ENCODE measurements at places on chromosomes 7 and 10.
A peak's percentile ranks its signal among the peaks of the same experiment; 100 is the strongest.

DNA sequence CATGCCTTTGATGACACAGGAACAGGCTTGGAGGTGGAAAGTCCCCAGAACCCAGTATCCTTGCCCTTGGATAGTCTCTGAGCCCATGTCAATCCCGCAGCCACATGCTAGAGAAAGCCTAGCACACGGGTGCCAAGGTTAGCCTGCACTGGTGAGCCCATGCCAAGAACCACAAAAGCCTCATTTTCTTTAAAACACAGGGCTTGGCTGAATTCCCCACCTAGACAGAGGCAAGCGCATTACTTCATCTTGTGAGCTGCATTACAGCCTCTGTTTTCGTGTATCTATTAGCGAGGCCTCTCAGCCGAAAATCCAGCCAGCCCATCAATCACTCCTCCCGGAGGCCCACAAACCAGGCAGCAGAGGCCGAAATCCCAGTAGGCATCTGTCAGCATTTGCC, 314.9 kb upstream of the AUTS2 start:
- no peak for DNase-seq

DNA sequence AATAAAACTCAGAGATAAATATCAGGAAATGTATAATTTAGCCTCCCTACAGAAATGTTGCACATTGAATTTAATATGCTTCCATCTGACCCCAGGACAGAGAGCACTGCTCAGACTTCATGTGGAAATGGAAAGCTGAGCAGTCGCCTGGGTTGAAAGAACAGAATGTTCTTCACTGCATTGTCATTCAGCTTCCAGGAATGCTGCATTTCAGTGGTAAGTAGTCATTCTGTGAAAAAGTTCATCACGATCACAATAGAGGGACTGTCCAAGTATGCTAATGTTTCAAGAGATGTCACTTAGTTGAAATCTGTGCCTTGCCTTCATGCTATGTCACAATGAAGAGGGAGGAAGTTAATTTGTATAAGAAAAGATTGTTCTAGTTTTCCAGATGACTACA, 147.3 kb downstream of the NRCAM start:
- no peak for DNase-seq

- DNase-seq, result no peak
Observed at GRCh38 chr10:97733256-97733655, 3.7 kb upstream of the ZFYVE27 start.

GRCh38 chr10:29828440-29828894, 193.7 kb upstream of the SVIL start:
- no peak for DNase-seq

GRCh38 chr7:33909318-33909717, 4.0 kb downstream of the BMPER start:
- no peak for DNase-seq

DNA sequence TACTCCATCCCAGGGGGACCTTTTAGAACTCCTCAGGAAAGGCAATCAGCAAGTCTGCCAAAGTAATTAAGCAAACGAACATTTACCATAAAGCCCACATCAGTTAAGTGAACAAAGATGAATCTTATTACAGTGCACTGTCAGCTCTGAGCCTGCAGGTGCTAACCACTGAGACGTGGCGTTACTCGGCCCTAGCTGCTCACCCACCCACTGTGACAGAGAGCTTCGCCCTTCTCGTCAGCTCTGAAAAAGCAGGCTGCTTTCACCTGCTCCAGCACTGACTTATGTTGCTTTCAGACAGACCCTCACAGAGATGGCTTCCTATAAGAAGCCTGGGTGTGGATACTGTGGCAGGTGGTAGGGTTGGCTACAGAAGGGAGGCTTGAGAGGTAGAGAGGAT, 57.7 kb upstream of the KCNIP2 start:
- DNase-seq, result no peak

DNA sequence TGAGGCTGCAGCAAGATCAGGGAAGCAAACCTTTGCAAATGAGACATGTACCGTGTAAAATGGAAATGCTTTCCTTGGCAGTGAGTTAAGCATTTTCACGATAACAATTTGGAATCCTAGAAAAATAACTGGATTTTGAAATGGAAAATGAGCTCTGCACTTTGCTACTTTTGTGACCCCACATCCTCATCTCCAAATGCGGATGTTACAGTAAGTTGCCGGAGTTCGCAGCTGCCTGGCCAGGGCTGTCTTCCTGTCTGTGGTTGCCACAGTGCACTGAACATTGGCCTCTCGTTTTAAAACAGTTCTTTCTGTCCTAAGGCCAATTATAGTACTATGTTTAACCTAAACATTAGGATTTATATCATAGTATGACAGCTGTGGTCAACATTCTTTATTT, 136.2 kb upstream of the FZD8 start:
- no peak for DNase-seq

GRCh38 chr10:28411648-28412047, 108.8 kb upstream of the MPP7 start:
- DNase-seq, result no peak

GRCh38 chr10:97888641-97889262, 39.1 kb downstream of the GOLGA7B start:
- DNase-seq, result no peak

DNA sequence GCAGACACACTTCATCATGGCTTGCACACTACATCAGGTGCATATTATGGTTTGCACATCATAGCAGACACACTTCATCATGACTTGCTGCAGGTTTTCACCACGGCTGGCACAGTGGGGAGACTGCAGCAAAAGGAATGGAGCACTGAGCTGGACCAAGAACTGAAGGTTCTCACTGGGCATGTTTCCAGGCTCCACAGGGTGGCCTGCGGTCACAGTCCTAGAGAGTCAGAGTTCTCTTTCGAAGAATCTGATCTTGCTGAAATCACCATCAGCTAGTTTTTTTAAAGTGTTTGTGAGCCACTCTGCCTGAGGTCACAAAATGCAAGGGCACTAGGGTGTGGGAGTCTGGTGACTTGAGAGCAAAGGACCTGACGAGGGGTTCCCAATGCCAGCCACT, 140.4 kb upstream of the NPY start:
- no peak for DNase-seq

DNA sequence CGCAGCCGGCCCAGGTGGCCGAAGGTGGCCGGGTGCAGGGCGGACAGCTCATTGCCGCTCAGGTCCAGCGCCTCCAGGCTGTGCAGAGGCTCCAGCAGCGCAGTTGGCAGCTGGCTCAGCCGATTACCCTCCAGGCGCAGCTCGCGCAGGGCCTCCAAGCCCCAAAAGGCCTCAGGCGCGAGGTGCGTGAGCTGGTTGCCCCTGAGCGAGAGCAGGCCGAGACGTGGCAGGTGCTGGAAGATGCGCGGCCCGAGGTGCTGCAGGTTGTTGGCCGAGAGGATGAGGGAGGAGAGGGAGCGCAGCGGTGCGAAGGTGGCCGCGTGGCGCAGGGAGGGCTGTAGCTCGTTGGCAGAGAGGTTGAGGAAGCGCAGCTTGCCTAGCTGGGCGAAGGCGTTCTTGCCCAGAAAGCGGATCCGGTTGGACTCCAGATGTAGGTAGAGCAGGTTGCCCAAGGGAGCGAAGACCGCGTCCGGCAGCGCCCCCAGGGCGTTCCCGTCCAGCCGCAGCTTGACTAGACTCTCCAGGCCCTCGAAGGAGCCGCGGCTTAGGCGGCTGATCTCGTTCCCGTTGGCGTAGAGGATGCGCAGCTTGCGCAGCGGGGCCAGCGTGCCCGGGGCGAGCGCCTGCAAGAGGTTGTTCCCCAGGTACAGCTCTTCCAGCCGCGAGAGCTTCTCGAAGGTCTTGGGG, 923 bp downstream of the TRIL start:
- DNase-seq, result peak; percentile 56

GRCh38 chr7:157568106-157568769, 231.4 kb downstream of the DNAJB6 start:
- DNase-seq, result no peak

GRCh38 chr10:91220194-91220953, at the start of gene PCGF5:
Gene PCGF5 (plus strand): TSS chr10:91220663. CDS start chr10:91222872, 2,209 bp downstream.
- peak; percentile 97 for DNase-seq

- DNase-seq, result peak; percentile 65
Observed at GRCh38 chr7:155338632-155339320, 41.1 kb downstream of the INSIG1 start.

- DNase-seq, result no peak
Observed at GRCh38 chr7:128888756-128889095, 21.8 kb downstream of the KCP start.

DNA sequence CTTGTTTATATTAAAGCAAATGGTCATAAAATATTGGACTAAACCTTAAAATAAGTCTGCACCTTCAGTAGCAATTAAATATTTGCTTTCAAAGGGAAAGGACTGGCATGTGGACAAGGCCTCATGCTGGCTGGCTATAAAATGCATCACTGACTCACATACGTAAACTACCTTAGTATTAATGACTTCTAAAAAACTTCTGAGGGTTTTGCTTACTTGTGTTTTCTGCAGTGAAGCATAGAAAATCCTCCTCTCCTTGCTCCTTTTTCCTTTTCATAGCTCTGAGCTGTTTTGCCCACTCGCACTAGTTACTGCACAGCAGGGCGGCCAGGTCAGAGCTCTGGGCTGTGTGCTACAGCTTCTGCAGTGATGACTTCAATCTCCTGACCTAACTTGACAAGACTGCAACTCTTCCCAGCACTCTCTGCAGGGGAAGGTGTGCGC, 82.3 kb downstream of the CUL2 start:
- DNase-seq, result no peak

DNA sequence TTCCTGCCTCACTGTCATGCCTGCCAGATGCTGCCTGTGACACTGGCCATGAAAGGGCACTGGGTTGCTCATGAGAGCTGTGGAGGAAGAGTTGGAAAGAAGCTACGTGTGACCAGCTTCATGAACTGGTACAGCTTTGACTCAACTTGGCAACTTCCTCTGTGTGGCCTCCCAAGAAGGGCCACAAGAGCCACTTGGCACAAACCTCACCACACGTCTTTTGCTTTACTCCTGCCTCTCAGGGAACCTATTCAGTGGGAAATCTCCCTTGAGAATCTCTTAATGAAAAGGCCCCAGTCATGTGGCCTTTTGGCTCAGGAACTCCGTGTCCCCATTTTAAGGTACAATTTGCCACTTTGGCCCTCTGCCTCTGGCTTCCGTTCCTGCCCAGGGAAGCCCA, 54.5 kb downstream of the FRMD4A start:
- DNase-seq, result no peak

- DNase-seq, result no peak
Observed at GRCh38 chr7:107949443-107949935, 53.5 kb downstream of the LAMB1 start.

- DNase-seq, result no peak
Observed at GRCh38 chr7:87463982-87464381, 11.5 kb downstream of the ABCB4 start.

DNA sequence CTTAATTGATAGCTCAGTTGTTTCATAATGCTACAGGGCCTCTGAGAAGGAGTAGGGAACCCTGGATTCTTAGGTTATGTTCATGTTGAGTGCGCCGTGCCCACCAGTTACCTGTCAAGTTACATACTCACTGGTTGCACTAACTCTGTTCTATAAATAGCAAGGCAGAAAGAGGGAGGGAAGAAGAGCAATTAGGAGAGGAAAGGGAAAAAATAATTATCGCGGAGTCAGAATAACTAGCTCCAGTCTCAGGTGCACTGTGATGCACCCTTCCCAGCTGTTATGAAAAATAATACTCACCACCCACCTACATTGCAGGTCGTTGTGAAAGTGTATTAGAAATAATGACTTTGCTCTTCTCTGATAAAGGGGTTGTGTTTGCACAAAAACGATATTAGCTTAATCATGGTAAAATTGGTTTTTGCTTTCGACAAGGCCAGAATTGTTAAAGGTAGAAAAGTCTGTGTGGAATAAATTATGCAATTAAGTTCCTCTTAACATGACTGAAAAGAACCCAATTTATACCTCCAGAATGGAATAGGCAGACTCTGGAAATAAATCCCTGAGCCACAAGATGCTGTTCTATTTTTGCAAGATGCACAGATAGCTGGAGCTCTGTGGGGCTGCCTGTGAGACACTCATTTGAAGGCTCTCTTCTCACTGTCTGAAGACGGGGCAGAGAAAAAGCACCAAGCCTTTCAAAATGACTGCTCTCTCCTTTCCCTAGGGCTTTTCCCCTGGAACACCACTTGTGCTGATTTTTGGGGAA, 137.6 kb upstream of the PITRM1 start:
- DNase-seq, result no peak

DNA sequence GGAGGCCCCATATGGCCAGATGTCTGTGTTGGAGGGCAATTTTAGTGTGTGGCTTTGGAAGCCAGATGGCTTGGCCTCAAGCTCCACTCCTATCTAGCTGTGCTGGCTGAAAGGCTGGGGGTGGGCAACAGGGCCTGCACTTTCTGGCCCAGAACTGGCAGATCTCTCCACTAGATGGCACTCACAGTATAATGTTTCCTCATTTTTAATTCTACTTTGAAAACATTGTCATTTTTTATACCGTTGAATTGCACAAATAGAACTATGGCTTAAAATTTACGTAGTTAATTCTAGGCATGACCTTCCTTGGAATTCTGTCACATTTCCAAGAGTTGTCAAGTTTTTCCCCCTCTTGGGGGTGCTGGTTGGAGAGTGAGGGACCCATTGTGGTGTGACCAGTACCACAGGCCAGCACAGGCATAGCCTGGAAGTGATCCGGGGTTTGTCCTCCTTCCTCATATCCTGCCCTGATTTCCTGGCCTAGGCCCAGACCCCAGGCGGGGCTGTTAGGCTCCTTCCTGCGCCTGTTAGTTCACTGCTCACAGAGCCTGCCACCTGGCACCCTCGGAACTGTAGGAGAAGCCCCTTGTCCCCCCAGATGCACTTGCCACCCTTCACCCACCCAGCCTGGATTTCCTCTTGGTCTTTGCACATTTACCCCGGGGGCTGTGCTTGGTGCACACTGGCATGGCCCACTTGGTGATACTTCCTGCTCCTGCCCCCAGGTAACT, 52.8 kb downstream of the ARHGAP22 start:
- peak; percentile 29 for DNase-seq

DNA sequence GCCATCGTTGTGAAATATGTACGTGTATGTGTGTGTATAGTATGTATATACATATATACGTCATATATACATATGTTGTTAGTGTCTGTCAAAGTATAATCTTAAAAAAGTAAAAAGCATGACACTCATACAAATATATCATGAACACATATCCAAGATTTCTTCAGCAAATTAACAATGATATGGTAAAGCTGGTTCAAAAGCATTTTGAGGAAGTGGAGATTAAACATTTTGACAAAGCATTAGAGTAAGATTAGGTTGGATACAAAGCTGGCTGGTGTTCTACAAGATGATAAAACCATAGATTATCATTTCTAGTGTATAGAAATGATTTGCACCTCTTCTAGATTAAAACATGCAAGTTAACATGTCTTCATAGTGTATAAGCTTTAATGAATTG, 771 bp upstream of the NUDCD3 start:
- no peak for DNase-seq

GRCh38 chr10:101668566-101668965, 26.4 kb downstream of the FBXW4 start:
- DNase-seq, result no peak

GRCh38 chr10:76422769-76423168, 991.3 kb downstream of the LRMDA start:
- DNase-seq, result no peak

All from activated CD8-positive, alpha-beta memory T cell treated with anti-CD3 and anti-CD28 coated beads, Interleukin-2, amount 50 U/mL, for 48 hours (primary cell).